ENCODE measurements at places on chromosomes 5 and 9.

DNA sequence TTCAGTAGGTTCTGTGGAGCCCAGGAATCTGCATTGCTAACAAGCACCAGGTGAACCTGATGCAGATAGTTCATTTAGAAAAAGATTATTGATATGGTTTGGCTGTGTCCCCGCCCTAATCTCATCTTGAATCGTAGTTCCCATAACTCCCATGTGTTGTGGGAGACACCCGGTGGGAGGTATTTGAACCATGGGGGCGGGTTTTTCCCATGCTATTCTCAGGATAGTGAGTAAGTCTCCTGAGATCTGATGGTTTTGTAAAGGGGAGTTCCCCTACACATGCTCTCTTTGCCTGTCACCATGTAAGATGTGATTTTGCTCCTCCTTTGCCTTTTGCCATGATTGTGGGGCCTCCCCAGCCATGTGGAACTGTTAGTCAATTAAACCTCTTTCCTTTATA, 212.0 kb downstream of the RAB3C start:
- no peak for DNase-seq

DNA sequence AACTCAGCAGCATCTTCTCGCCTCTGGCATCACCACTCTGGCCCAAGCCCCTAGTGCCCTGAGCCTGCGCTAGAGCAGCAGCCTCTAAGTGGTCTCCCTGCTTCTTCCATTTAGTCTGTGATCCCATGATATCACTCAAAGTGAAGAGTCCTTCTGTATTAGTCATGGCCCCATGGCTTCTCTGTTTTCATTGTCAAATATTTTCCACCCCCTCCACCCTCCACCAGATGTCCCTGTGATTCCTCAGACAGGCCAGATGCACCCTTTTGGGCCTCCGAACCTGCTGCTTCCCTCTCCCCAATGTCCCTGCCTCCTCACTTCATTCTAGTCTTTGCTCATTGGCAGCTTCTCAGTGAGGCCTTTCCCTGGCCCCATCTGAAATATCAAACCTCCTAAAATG, 299.2 kb downstream of the SPOCK1 start:
- DNase-seq = no peak

DNA sequence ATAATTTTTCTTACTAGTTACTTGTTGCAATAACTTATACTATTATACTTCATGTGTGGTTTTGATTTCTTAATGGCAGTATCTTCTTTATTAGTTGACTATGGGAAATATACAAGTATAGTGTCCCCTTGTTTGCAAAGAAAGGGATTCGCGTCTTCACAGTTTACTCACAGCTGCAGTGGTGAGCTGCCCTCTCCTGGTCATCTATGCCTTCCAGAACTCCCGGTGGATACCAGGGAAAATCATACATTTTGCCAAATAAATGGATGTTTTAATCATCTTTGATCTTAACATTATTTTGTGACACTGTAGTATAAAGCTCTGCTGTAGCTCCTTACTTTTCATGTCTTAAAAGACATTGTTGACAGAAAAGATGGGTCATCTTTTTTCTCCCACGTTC, 142.0 kb downstream of the ZCCHC7 start:
- no peak for DNase-seq

DNA sequence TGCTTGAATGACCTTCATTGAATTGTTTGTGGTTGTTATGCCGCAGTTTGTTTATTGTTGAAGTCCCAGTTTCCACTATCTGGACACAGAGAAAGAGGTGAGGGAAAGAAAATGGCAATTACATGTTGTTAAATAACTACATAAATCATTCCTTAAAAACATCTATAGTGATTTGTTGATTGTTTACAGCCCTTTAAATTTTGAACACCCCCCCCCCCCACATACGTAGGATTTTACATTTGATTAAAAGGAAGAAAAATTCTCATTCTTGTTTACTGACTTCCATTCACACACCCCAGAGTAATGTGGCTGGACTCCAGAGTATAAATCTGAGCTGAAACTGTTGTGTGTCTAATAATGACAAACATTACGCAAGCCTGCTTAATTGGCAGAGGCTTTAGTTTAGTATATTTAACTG, 87.1 kb upstream of the FAM174A start:
- no peak for DNase-seq

DNA sequence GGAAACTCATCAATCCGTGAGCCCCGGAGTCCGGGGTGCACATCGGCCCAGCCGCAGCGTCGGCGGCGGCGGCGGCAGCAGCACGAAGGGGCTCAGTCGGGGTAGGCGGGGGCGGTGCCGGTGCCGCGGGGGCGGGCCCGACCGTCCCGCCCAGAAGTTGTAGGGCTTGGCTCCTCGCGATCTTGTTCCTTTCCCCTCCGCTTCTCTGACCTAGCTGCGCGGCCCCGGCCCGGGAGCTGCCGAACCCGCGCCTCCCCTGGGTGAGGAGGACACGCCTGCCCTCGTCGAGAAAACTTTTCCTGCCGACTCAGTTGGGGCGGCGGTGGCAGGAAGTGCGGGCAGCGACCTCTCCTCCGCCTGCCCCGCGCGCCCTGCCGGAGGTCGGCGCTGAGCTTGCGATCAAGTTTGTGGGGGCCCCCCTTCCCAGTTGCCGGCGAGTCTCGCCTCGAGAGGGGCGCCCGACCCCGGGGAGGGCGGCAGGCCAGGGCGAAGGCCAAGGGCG, at the start of gene MAN2A1:
MAN2A1 (plus strand) TSS at position 188 of the 502 bp plus-strand sequence. CDS start 491 bp downstream, outside the sequence.
- DNase-seq = peak; percentile 47

GRCh38 chr5:150219142-150219541, 29.3 kb downstream of the SLC6A7 start:
- DNase-seq = no peak

DNA sequence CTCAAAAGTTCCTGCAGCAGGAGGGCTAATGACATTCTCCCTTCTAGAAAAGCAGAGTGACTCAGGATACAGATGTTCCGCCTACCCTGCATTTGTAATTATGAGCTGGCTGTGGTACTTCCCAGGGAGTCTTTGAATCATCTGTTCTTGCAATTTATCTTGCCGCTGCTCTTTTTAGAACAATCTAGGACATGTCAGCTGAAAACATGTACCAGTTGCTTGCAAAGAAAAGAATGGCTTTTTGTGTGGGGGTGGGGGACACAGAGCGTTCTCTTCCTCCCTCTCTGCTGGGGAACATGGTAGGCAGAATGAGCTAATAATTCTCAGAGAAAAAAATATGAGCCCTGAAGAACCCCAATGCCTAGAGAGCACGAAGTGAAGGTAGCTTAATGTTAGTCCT, 51.7 kb upstream of the TUT7 start:
- DNase-seq = no peak

- DNase-seq = no peak
These were observed 15.3 kb downstream of the RORB start for GRCh38 chr9:74512416-74512815.

GRCh38 chr9:98804083-98804482, 3.4 kb upstream of the GALNT12 start:
- no peak for DNase-seq

DNA sequence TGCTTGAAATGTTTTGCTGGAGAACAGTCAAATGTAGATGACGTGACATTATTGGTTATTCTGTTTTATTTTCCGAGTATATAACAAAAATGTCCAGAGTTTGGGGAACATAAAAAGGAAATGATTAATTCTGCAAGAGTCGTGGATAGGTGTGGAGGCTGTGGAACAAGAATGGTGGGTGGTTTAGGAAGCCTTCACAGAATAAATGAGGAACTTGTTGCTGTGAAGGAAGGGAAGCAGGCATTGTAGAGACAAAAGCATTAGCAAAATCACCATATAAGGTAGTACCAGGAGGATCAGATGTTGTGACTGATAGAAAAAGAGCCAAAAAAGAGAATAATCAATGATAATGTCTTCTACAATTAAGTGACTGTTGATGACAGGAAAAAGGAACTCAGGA, 66.2 kb upstream of the CNTLN start:
- DNase-seq = no peak

GRCh38 chr9:87656485-87656884, 69.4 kb upstream of the CTSL start:
- no peak for DNase-seq

- no peak for DNase-seq
These were observed 53.4 kb downstream of the GALNT12 start for GRCh38 chr9:98860871-98861293.

GRCh38 chr5:116394186-116394867, 180.3 kb downstream of the SEMA6A start:
- peak; percentile 10 for DNase-seq

GRCh38 chr9:18343784-18344183, 130.2 kb upstream of the ADAMTSL1 start:
- no peak for DNase-seq

GRCh38 chr5:116451066-116451465, 123.6 kb downstream of the SEMA6A start:
- DNase-seq = no peak

DNA sequence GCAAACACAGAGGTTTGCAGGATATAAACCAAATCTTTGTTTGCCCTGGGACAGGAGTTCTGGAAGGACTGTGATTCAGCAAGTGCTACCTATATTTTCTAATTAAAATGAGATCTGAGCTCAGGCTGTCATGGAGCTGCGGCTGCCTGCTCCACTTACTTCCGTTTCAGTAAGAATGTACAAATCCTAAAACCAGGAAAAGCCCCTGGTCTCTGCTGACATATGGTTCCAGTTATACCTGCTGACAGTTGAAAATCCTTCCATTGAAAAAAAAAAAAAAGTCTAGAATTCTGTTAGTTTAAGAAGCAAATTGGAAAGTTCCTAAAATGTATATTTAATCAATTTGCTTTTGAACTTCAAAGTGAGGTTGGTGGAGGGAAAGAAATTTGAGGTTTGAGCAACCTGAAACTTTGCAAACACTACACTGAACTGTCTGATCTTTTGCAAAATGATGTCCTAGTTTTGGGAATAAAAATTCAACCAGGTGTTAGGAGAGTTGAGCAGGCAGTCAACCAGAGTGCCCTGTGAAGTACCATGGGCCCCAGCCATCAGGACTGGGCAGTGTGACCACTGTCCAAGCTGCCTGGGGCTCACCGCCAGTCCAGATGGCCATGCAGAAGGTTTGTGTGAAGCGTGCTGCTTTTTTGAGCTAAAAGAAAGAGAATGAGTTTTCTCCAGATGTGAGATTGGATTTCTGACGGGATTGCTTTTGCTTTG, 50.6 kb downstream of the SHB start:
- no peak for DNase-seq

- DNase-seq = no peak
These were observed 8.3 kb downstream of the CDK5RAP2 start for GRCh38 chr9:120571443-120572257.

GRCh38 chr5:113145757-113146387, 169.3 kb downstream of the DCP2 start:
- no peak for DNase-seq

DNA sequence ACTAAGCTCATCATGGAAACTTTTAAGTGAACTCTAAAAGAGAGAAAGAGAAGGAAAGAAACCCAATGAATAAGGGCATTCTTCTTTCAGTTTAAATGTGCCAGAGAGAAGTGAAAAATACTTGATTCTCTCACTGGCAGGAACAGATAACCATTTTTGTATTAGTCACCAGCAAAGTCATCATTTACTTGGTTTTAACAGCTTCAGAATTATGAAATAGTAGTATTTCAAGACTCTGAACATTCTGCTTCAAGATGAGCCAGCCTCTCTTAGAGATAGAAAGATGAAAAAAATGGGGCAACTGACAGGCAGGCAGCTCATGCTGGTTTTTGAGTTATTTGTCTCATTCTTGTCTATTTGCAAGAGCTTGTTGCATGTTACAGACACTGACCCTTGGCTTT, 103.5 kb downstream of the GCNT1 start:
- DNase-seq = no peak

GRCh38 chr9:109993250-109993978, 213.4 kb downstream of the PALM2AKAP2 start:
- DNase-seq = no peak

DNA sequence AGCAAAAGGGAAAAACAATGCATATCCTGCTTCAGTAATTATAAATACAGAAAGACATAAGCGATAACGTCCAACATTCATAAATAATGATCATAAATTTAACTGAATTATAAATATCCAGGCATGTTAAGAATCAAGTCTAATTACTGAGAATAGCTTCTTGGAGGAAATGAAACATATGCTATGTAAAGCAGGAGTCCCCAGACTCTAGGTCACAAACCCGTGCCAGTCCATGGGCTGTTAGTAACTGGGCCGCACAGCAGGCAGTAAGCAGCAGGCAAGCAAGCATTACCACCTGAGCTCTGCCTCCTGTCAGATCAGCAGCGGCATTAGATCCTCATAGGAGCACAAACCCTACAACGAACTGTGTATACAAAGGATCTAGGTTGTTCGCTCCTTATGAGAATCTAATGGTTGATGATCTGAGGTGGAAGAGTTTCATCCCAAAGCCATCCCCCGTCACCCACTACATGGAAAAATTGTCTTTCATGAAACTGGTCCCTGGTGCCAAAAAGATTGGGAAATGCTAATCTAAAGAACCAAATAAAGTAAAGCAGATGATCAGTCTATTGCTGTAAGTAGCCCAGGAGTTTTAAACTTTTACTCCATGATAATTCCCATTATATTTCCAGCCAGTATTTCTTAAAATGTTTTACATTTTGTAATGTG, 50.4 kb downstream of the CERT1 start:
- DNase-seq = peak; percentile 16

Measured in NCI-H510A treated with DMSO at 0.1 percent for 48 hours (cell line).